ENCODE measurements at places on chromosomes 12 and 14.

DNA sequence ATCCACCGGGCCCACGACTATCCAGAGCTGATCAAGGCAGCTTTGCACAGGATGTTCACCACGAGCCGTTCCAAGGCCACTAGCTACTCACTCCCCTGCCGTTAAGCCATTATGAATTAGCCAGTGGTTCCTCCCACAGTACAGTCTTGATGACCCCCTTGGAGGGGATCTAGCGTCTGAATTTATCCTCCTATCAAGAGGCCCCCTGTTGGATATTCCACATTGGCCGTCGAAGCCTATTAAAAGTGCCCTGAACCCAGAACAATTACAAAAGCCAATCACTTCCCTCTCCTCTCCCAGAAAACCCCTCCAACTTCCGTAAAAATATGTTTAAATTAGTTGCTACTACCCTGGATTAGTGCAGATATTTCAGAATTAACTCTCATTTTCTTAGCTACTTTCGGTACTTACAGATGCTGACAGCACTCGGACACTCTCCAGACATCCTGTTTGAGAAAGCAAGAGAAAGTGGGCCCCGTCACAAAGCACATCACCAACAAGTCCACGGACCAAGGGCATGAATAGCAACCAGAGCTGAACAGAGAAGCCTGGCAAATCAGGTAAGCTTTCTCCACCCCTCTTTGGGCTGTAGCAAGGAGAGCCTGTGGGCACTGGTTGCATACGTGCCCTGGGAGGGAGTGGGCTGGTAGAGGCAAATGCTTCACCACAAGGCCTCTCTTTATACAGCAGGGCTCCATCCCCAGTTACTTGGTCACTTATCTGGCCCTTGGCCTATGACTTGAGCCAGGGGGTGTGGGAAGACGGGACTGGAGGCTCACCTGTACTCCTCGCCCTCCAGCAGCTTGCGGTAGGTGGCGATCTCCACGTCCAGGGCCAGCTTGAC lies 5.3 kb downstream of the KRT3 start:
- DNase-seq = no peak

- DNase-seq = no peak
These were observed 148.4 kb downstream of the RPAP3 start for GRCh38 chr12:47557386-47557785.

- peak; percentile 94 for DNase-seq
These were observed 390.1 kb upstream of the PDE3A start for GRCh38 chr12:19978193-19978592.

GRCh38 chr14:27435923-27436670 lies 838.3 kb upstream of the NOVA1 start:
- DNase-seq = no peak

DNA sequence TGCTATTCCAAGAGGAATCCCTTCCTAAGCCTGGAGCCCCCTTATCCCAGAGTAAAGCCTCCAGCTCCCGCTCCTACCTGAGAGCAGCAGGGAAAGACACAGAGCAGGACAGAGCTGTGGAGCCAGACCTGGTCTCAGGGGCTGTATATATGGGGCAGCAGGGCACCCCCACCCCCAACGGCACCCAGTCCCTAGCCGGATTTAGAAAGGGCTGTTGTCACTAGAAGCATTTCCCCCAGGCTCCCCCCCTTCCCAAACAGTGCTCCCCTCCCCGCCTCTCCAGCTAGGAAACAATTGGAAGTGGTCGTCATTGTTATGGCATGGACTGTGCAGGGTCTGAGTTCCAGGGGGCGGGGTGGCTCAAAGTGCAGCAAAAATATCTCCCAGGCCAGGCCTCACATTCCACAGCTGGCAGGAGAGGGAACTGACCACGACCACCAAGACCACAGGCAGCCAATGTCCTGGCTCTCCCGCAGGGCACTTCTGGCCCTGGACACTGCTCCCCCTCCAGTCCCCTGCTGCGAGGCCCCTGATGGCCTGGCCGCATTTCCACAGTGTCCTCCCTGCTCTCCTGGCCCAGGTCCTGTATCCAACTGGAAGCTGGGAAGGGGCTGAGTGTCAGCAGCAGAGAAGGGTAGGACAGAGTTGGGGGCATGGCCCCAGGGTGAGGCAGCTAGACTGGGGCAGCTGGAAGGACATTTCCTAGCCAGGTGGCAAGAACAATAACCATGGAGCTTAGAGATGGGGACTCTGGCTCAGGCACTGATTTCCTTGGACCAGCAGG lies at the start of gene MYH7:
Gene MYH7 (minus strand): TSS at position 118 of the 784 bp plus-strand sequence. CDS start 1,928 bp downstream, outside the sequence.
- DNase-seq = no peak

DNA sequence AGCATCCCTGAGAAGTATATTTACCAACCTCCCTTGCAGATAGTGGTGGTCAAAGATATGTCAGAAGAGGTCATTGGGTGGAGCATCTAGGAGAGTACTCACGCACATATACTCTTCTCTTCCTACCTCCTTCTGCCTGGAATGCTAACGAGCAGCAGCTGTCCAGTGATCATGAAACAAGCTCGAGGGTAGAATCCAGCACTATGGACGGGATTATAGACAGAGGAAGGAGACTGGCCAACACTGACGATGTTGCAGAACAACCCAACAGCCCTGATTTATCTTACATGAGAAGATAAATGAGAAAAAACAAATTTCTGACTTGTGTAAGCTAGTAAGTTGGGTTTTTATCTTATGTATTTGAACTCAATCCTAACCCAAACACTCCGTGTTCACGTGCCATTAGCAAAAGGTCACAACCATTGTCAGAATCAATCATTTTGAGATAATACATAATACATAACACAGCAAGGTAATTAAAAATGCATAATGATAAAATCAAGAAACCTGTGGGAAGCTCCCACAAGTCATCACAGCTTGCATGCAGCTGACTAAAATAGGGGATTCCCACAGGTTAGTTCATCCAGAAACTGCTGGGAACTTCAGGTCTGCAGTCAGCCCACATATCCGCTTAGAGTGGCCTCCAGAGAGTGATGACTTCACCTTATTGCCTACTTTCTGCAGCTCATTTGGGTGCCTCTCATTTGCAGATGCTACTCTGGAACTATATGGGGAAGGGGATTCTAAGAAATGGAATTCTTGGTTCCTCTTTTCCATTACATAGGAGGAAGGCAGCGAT lies 36.3 kb upstream of the STK38L start:
- no peak for DNase-seq

DNA sequence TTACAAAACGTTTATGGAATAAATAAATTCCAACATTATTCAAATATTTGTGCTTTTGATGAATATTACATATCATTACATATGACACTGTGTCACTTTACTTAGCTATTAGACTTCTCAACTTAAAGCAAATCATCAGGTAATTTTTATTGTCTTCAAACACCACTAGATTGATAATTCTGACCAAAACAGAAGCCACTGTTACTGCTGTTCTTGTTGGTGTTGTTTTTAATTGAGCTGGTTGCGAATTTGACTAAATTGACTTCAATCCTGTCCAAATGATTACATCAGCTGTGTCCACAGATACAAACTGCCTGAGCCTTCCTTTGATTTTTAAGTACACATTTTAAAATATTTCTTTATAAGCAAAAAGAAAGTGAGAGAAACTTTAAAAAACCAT lies 29.2 kb downstream of the PRKD1 start:
- DNase-seq = no peak

DNA sequence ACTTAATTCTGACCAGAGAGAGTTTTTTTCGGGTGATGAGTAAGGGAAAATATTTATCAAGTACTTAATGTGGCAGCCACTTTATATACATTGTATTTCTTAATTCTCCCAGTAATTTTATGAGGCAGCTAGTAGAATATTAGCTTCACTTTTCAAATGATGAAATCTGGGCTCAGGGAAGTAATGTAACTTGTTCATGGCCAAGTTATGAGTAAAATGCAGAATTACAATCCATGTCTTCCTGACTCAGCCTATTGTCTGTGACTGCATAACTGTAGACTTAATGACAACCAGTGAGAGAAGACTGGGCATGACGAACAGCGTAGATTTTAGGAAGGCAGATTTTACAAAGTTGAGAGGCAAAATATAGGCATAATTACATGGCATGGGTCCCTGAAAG lies 106.7 kb upstream of the MIS18BP1 start:
- no peak for DNase-seq

All from brain pericyte (primary cell).